NCI-H510A (cell line): ENCODE measurements at places on chromosomes 5 and 9.

DNA sequence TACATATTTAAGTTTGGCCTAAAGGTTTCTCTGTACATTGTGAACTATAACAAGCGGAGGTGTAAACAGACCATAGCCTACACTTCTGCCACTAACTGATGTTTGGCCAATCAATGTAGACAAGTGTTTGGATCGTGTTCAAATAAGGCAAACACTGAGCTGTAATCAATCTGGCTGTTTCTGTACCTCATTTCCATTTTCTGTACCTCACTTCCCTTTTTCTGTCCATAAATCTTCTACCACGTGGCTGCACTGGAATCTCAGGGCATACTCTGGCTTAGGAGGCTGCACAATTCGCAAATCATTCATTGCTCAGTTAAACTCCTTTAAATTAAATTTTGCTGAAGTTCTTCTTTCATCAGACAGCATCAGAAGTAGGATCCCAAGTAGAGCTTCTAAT, 140.9 kb downstream of the SLC25A46 start:
- DNase-seq: no peak

- no peak for DNase-seq
These were observed 63.0 kb downstream of the PUM3 start for GRCh38 chr9:2780846-2781245.

DNA sequence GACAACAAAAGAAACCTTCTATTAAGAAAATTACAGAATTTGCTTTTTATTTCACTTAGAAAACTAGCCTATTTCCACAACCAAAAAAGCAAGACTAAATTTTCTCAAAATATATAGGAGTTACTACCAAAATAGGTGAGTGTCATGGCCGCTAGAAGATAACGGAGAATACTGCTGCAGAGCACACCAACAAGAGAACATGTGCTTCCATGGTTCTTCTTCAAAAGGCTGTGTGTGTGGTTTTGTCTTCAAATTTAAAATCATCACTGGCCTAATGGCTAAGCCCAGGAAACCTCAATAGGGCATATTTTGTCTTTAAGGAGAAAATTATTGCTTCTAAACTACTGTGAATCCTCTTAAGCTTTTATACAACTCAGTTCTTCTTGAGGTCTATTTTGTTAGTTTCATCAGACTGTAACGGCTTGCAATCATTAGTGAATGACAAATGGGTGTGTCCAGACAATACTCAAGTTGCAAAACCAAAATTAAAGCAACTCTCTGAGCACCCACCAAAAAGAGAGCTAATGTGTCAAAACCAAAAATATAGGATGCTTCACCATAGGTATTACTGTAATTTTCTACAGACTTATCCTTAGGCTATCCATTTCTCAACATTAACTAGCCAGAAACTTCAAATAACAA, 3.3 kb downstream of the SETX start:
- no peak for DNase-seq

- DNase-seq: no peak
These were observed 81.5 kb downstream of the PRKACG start for GRCh38 chr9:68932458-68932857.

- DNase-seq: no peak
These were observed 53.7 kb downstream of the RGMB start for GRCh38 chr5:98827161-98827560.

GRCh38 chr9:35553670-35554543, 51.2 kb upstream of the TESK1 start:
- DNase-seq: no peak

DNA sequence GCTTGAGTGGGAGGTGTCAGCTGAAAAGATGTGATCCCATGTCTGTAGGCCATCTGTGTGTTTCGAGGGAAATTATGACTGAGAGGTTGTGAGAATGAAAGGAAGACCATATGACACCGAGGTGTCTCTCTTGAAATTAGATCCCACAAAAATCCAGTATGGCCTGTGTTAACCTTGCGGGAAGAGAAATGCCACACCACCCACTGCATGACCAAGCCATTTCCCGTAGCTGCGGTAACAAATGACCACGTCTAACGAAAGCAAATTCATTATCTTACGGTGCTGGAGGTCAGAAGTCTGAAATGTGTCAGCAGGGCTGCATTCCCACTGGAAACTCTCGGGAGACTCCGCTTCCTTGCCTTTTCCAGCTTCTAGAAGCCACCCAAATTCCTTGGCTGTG, 11.6 kb downstream of the C9orf57 start:
- no peak for DNase-seq

- no peak for DNase-seq
These were observed 254.8 kb downstream of the NSG2 start for GRCh38 chr5:174300118-174300940.

GRCh38 chr9:137323531-137324331, 21.7 kb upstream of the NRARP start:
- DNase-seq: no peak

GRCh38 chr5:158069838-158070237, 210.9 kb upstream of the CLINT1 start:
- DNase-seq: no peak

DNA sequence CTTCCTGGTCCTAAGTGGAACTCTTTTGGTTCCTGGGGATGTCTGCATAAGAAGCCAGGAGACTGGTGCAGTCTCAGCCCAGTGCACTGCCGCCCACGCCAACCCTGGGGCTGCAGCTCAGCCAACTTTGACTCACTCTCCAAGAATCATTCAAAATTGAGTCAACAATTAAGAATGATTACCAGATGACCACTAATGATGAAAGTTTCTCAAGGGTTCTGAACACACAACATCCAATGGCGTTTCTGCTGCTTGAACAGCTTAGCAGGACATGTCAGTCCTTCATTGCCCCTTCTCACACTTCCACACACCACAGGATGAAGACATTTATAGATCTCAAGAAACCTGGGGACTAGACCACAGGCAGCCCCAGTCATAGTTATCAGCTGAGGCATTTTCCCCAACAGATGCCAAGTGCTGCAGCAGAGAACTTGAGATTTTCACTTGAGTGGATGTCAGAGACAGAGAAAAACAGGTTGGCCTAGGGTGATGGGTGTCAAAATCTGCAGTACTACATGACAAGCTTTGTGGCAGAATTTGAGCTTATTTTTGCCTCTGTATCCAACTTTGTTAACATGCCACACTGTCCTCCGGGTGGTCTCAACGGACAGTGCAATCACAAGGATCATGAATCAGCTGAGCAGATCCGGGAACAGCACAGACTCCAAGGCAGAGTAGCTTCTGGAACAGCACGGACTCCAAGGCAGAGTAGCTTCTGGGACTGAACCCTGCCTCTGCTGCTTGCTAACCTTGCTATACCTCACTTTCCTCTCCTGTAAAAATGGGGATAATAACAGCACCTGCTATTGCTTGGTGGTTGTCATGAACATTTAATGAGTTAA, 356.1 kb downstream of the SPOCK1 start:
- DNase-seq: no peak

GRCh38 chr9:87216897-87217455, 269.7 kb upstream of the GAS1 start:
- no peak for DNase-seq

DNA sequence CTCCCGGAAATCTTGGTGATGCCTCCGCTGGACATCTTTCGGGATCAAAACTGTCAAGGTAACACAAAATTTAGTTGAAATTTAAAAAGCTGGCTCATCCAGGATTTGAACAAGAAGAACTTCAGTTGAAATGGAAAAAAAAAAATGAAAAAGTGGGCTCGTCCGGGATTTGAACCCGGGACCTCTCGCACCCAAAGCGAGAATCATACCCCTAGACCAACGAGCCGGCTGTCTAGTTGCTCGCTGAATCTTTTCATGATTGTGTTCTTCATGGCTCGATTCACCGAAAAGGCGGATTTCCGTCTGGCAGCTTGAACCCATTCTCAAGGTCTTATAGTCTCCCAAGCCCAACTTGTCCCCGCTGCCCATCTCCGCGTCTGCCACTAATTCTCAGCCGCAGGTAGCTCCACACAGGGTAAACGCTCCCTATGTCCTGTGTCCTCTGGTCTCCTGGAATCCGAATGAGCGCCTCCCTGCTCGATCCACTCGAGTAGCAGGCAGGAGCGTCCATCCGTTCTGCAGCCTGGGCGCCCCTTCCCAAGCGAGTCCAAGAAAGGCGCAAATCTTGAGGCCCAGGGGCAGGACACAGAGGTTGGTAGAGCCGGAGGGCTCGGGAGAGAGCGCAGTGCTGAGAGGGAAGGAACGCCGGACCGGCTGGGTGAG, 16.2 kb downstream of the TRIM7 start:
- no peak for DNase-seq

- no peak for DNase-seq
These were observed 49.5 kb upstream of the BRINP1 start for GRCh38 chr9:119418721-119419120.

- DNase-seq: no peak
These were observed 205.1 kb downstream of the AUH start for GRCh38 chr9:91156451-91157234.

- DNase-seq: no peak
These were observed 1.5 kb upstream of the CLIC3 start for GRCh38 chr9:136997830-136998234.

- DNase-seq: no peak
These were observed 339.6 kb upstream of the ITGA1 start for GRCh38 chr5:52448111-52448510.

DNA sequence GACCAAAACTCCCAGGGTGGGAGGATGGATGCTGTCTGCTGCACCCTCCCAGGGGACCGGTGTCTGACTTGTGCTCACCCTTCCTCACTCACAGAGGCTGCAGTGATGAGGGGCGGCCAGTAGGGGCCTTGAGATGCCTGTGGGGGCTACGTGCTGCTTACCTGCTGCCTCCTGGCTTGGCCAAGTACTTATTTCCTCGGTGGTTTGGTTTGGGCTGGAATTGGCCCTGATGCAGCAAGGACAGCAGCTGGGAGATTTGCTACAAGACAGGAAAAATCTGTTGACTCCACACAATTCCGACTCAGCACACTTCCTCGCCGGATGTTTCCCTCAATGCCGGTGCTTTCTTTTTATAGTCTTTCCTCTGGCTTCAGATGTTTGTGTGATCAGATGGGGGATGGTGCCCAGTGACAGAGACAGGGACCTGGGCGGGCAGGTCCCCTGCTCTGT, 6.6 kb downstream of the PCDH12 start:
- no peak for DNase-seq

- DNase-seq: no peak
These were observed 499 bp upstream of the FCHSD1 start for GRCh38 chr5:141651728-141652105.

DNA sequence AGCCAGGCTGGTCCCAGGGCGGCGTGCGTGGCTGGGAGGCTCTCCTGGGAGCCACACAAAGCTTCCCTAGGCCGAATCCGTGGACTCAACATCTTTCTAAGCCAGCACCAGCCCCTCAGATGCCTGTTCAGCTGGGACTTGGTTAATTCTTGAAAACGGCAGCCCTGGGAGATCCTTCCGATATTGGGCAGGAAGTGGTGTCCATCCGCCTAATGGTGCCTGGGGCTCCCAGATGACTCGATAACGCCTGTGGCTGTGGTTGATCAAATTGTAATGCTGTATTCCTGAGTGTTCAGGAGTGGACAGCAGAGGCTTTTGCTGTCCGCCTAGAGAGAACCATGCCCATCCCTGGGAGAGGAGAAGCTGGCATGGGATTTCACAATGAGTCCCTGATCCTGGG, 14.1 kb downstream of the KCNT1 start:
- DNase-seq: no peak

GRCh38 chr5:90675222-90675621, 116.6 kb downstream of the ADGRV1 start:
- no peak for DNase-seq

DNA sequence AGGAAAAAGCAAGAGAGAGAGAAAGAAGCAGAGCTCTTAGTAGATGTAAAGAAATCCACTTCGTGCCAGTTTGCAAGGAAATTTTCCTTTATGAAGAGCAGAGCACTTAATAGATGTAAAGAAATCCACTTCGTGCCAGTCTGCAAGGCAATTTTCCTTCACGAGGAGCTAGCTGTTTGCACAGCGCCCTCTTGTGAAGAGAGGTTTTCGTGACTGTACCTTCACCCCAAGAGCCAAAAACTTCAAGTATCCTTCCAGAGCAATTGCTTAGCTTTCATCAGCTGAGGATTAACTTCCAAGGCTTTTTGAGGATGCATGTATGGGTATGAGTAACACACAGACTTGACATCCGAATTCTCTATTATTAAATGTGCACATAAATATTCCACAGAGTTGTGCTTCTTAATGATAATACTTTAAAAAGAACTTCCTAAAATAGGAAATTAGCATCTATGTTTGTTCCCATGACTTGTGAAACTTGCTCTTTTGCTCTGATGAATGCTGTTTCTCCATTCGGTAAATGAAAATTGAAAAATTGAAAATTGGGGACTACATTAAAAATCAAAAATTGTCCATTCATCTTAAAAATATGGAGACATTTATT, 525.6 kb downstream of the PDE4D start:
- DNase-seq: no peak

GRCh38 chr9:89873801-89874200, 269.0 kb downstream of the GADD45G start:
- DNase-seq: no peak

DNA sequence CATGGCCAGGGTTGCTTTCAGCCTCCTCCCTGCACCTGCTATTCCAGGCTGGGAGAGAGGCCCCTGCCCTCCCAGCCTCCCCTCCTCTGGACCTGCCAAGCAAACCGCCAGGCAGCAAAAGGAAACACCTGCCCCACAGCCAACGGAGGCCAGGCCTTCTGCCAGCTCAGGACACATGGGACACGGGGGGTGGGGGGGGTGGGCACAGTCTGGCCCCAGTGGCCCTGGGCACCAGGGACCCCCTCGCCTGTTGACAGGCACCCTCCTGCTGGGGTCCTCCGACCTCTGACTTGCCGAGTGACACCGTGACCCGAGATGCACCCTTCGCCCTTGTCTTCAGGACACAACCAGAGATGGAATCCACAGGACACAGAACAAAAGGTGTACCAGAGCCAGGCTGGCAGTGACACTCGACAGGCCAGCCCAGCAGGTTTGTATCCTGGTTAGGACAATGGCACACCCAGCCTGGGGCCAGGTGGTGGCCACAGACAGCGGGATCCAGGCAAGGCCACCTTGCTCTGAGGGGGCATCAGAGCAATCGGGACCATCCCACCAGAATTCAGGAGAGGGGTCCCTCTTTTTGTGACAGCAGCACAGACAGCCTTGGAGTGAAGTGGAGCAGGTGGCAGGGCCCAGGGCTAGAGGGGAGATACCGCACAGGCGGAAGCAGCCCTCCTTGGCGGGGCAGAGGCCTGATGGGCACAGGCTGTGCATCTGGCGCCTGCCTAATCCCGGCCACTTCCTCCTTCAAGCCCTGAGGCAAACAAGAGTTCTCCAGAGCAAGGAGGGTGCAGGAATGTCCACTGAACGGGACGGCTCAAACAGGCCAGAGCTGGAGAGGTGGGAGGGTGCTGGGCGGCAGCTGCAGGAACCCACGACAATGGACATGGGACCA, 1.3 kb upstream of the TMEM210 start:
- no peak for DNase-seq
